ENCODE measurements at places on chromosomes 2 and 18.

DNA sequence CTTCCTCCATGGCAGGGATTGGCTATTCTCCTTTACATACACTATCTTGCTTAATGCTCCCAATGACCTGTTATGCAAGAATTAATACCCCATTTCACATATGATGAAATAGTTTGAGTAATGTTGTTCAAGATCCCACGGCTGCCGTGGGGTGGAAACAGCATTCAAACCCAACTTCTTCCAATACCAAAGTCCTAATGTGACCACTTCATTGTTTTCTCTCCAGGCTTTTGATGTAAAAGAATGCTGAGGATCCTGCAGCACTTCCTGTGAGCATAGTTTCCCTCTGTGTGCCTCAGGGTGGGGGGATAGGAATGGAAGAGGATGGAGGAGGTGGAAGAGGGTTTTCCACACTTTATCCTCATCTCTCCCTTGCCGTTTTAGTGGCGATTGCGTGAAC lies 199.4 kb downstream of the IRS1 start:
- no peak for DNase-seq

DNA sequence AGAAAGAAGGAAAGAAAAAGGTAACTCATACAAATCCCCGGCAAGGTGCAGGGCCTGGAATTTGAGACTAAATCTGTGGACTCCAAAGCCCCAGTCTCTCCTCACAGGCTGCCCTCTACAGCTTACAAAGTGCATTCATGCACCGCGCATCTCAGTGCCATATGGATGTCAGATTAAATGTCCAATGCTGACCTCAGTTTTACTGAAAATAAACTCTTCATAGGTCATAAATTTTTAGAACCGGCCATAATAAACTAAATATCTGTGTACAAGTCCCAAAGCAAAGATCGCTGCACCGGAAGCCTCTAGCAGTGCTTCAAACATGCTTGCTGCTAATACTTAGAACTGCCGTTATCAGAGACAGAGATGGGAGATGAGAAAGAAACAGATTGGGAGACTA lies 17.7 kb downstream of the ST6GAL2 start:
- DNase-seq = no peak

DNA sequence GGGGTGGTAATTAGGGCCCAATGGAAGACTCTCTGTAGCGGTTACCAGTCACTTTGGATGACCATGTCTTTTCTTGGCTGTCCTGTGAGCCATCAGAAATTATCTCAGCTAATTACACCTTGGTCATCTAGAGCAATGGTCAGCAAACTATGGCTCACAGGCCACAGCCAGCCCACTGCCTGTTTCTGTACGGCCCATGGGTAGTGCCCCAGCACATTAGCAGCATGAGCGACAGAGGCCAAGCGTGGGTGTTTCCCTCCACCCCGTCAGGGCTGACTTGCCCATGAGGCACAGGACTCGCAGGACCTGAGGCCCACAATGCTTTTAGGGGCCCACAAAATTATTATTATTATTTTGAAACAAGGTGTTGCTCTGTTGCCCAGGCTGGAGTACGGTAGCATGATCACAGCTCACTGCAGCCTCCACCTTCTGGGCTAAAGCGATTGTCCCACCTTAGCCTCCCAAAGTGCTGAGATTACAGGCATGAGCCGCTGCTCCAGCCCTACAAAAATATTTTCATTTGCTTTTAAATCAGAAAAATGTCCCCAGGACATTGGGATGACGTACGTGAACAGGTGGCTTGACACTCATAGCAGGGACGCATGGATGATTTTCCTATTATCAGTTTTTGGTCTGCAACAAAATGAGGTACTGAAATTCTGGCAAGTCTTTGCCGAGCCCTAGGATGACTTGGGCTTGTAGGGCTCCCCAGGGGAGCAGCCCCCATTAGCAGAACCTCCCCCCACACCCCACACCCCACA lies 29.3 kb upstream of the CEP68 start:
- DNase-seq = no peak

DNA sequence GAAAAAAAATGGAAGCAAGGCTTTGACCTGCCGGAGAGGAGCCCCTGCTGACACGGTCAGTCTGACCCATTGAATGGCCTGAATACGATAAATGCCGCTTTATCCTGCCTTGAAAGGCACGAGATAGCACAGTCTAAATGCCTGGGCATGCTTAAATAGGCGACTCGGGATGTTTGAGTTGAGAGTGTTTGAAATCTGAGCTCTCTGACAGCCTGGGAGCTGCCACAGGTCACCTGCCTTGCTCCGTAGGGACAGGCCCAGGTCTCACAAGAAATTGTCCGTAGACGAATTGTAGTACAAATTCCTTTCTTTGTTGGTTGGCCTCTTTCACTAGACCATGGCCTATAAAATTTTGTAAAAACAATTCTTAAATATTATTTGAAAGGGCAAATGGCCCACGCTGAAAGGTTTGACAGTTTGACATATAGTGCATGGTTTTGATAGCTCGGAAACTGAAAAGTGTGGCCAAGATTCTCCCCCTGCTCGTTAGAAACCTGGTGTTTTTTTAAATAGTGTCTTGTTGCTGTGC lies 72.8 kb downstream of the MEIS1 start:
- no peak for DNase-seq

- DNase-seq = no peak
Observed at GRCh38 chr2:120798567-120799247, 63.0 kb downstream of the GLI2 start.

DNA sequence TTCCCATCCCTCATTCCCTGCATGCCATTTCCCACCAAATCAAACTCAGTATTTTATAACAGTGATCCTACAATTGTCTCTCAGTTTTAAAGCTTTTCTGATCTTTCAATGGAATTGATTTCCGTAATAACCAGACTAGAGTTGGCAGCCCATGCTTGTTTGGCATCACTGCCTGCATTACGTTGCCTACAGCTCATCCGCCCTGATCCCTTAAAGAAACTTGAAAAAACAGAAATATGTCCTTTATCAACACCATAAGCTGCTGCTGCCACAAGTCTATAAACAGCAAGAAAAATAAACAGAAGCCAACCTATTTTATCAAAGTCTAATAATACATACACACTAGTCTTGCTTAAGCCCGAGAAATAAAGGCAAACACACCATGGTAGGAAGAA lies 331.0 kb downstream of the METTL4 start:
- DNase-seq = no peak

Data from amygdala (tissue), 56 donors.